Activated T-cell treated with anti-CD3 and anti-CD28 coated beads for 24 hours (primary cell): ENCODE measurements at places on chromosomes 13 and 19.

DNA sequence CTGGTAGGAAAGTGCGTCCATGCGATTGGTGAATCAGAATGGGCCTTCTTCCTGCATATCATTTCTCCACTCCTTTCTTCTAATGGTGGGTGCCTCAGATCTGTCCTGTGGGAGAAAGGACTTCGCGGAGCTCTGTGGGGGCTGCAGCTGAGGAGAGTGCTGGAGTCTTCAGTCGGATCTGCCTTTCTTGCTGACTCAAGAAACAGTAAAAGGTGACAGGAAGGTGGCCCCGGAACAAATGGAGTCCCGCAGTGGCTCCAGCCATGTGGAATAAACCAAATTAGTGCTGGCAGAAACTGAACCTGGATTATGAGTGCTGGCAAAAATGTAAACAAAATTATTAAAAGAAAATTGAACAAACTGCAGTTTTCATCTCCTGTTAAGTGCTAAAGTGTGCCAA lies 15.1 kb upstream of the GAS6 start:
- DNase-seq, result no peak

GRCh38 chr13:47317356-47317755 lies 420.5 kb upstream of the HTR2A start:
- DNase-seq, result no peak

DNA sequence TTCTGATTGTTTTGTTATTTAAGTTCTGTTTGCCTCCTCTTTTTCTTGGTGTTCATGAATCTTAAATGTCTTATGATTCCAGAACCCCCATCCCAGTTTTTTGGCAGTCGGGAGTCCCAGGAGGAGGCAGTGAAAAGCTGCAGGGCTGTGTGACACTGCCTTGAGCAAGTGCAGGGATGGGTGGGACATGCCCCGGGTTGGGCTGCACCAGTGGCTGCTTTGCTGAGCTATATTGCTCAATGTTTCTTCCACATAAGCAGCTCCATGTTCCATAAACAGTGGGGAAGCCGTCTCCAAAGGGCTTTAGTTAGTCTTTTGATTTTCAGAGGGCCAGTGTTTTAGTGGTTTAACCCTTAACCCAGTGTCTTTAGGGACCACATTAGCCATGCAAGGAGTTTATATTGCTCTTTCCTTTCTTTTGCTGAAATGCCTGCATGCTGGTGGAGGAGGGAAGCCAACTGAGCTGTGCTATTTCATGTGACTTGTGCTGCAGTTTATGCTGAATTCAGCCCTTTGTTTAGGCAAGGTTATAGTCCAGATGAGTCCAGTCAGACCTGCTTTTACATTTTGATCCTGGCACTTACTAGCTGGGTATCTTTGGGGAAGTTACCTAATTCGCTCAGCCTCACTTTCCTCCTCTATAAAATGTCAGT lies 13.1 kb downstream of the ATP8A2 start:
- DNase-seq, result no peak

- no peak for DNase-seq
Observed at GRCh38 chr13:24033527-24034302, 126.8 kb upstream of the SPATA13 start.

GRCh38 chr13:79886601-79887000 lies 405.6 kb downstream of the NDFIP2 start:
- no peak for DNase-seq

DNA sequence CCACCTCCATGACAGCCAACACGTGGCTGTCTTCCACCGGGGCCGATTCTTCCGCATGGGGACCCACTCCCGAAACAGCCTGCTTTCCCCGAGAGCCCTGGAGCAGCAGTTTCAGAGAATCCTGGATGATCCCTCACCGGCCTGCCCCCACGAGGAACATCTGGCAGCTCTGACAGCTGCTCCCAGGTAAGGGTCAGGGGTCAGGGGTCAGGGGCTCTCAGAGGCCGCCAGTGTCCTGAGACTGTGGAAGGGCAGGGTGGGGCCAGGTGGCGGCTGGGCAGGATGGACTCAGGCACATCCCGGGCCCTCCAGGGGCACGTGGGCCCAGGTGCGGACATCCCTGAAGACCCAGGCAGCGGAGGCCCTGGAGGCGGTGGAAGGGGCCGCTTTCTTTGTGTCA lies 15.0 kb downstream of the CPT1C start:
- no peak for DNase-seq

- no peak for DNase-seq
Observed at GRCh38 chr13:27372896-27373295, 51.5 kb upstream of the GTF3A start.

- no peak for DNase-seq
Observed at GRCh38 chr13:21567714-21568113, 36.3 kb downstream of the MICU2 start.

DNA sequence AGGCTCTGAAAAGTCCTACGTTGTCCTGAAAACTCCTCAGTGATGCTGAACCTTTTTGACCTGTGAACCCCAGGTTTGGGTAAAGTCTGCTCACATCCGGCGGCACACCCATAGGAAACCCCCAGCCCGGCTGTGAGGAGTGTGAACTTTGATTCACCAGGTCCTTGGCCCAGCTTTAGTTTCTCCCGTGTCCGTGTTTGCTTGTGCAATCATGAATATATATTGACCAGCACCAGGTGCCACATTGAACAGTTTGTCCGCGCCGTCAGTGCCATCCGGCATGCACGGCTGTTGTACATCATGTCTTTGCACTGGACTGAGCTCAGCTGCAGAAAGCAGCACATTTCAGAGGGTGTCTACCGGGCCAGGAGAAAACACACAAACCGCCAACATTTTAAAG lies 45.3 kb downstream of the NFIC start:
- DNase-seq, result no peak

DNA sequence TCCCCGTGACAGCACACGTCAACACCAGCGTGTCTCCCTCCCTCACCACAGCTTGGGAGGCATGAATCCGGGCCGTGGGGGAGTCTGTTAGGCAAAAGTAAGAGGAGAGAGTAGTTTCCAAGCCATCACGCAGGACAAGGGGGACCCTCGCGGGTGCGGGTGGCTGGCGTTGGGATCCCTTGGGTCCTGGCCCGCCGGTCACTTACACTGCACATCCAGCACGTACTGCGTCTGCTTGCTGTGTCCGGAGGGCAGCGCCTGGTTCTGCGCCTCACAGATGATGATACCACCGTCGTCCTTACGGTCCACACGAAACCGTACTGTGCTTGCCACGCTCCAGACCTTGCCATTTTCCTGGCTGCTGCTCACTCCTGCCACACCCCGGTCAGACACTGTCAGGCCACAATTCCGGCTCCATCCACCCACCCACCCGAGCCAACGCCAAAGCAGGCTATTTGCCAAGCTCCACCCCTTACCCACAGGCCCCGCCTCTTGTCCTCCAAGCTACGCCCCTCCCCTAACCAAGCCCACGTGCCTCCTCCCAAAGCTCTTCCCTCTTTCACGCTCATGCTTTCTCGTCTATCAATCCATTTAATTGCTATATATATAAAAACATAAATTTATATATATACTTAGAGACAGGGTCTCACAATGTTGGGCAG lies 6.6 kb upstream of the ZNF428 start:
- DNase-seq, result no peak

DNA sequence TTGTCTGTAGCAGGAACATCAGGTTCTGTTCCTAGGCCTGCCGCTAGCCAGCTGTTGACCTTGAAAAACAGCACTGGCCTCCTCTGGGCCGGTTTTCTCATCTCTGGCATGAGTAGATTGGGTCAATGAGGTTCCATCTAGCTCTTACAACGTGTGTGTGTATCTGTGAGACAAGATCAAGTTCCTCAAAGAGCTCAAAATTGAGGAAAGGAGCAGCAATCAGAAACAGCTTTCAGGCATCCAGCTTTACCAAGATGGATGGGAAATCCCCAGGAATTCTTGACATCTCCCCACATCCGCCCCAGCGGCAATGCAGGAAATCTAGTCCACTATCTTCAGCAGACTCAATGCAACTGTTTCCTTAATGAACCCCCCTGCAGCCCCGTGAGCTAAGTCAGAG lies 4.9 kb downstream of the FLT1 start:
- DNase-seq, result no peak

DNA sequence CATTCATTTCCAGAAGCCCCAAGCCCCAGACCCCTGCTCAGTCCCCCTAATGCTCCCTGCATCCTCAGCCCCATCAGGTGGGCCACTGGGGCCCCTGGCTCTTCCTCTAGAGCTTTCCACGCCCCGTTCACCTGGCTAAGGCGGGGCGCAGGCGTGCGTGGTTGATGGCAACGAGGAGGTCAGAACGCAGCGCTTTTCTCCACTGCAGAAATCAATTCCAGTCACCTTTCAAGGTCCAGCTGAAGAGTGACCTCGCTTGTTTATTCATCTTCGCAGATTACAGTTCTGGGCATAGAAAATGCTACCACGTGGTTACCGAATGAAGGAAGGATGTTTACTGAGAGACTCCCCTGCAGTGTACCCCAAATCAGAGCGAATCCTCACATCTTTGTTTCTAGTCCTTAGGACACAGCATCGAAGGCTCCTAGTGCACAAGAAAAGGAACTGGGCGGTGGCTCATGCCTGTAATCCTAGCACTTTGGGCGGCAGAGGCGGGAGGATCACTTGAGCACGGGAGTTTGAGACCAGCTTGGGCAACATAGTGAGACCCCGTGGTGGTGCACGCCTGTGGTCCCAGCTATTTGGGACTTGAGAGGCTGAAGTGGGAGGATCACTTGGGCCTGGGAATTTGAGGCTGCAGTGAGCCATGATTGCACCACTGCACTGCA lies 828 bp upstream of the PBX4 start:
- DNase-seq, result no peak

- DNase-seq, result no peak
Observed at GRCh38 chr19:2013683-2013961, 1.9 kb downstream of the BTBD2 start.

- no peak for DNase-seq
Observed at GRCh38 chr13:87042946-87043345, 628.2 kb upstream of the SLITRK5 start.

DNA sequence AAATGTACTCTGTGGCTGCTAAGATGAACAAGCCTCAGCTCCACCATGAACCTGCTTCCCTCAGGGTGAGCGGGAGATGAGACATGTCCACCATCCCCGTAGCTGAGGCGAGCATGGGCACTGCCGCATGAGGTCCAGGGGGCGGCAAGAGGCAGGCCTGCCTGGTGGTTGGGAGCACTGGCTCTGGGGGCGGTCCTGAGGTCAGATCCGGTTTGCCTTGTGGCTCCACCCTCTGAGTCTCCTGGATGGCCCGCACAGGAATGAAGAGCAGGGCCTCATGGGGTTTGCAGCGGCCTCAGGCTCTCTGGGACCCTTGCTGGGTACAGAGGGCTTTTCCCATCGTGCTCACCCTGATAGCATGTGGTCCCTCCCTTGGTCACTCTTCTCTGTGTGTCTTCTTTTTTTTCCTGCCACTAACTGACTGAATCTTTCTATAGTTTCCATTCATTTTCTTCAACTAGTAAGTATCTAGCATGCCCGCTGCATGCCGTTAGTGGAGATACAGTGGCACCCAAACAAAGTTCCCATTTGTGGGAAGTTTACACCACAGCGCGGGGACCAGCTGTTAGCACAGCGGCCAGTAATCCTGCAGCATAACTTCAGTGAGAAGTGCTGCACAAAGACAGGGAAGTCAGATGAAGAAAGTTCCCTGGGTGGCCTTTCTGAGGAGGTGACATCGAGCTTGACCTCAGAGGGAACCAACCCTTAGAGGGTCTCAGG lies 37.3 kb downstream of the CAPN12 start:
- no peak for DNase-seq

DNA sequence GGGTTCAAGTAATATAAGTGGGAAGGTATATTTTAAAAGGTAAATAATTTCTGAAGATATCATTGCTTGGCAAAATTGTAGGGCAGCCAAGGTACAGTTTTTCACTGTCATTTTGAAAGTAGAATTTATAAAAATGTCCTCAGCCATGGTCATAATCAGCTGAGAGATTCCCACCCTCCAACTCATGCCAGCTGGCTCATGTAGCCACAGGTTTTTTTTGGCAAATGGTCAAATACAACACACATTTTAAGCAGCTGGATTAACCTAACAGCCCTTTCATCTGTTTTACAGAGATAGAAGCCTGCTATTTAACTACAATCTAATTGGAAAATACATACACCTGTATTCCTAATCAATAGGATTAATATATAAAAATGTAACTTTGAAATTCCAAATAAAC lies 619.2 kb upstream of the SGCG start:
- DNase-seq, result no peak

- no peak for DNase-seq
Observed at GRCh38 chr19:7482584-7483439, 6.0 kb downstream of the PEX11G start.

- no peak for DNase-seq
Observed at GRCh38 chr13:94583926-94584325, 12.0 kb downstream of the TGDS start.

- DNase-seq, result no peak
Observed at GRCh38 chr13:45878966-45879365, 27.4 kb upstream of the SIAH3 start.

- no peak for DNase-seq
Observed at GRCh38 chr13:72437458-72437857, 290.0 kb downstream of the MZT1 start.

DNA sequence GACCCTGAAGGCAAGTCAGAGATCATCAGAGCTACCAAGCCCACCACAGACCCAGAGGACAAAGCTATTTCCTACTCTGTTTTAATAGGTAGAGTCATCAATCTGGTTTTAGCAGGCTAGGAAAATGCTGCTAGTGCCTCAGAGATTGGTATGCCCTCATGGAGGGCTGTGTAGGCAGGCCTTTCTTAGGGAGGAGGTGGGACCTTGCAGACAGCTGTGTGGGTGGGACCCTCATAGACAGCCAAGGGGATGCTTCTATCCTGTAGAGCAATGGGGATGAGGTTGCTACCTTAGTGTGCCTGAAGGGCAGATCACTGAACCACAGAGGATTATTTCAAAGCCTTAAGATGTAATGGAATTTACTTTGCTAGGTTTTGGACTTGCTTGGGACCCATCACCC lies 534.9 kb upstream of the KLF12 start:
- DNase-seq, result no peak

DNA sequence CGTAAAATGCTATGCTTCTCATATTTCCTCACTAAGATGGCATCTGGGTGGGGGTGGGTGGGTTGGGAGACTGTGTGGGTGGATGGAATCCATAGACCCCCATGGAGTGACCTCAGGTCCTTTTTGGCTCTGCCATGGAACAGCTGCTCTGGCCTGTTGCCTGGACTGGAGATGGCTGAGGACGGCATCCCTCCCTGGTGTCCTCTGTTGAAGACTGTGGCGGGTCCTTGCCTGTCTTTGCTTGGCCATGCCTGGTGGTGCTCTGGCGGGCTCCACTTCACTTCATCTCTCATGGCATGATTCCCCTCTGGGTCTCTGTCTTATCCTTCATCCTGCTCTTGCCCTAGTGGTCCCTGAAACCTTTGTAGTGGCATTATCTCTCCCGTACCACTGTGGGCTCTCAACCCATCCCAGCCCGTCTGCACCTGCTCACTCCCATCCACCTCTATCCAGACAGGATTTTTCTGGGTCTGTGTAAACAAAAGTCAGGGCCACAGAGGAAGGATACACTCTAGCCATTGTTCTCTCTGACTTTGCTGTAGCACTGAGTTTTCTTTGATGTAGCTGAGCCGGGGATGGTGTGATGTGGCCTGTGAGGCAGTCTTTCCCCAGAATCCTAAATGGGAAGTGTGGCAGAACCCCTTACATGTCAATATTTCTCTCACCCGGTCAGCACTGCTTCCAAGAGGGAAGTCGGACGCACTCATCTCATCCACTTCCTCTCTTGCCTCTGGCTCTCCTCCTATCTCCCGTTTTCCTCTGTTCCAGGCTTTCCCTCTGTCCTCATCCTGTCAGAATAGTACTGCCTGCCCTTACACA lies 36.1 kb downstream of the WDFY2 start:
- DNase-seq, result no peak

- DNase-seq, result no peak
Observed at GRCh38 chr19:15776991-15777970, 10.2 kb upstream of the OR10H5 start.

GRCh38 chr19:8251025-8251472 lies 41.9 kb downstream of the CERS4 start:
- DNase-seq, result no peak
